ENCODE measurements at places on chromosomes 6 and 20.

DNA sequence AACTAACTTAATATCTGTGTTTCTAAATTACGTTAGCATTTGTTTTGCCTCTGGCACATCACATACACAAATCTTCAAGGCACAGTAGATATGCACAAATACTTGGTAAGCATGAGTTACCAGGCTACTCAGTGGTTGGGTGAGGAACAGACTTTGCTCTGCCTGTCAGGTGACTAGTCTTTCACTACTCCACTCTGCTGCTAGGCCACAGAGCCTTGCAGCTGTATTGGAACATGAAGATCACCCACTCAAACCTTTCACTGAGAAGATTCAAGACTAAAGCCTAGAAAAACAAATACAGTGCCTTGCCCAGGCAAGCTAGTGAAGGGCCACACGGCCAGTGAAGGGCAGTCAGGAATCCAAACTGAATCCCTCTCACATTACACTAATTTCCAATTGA lies 47.0 kb downstream of the DTNBP1 start:
- DNase-seq, result no peak

DNA sequence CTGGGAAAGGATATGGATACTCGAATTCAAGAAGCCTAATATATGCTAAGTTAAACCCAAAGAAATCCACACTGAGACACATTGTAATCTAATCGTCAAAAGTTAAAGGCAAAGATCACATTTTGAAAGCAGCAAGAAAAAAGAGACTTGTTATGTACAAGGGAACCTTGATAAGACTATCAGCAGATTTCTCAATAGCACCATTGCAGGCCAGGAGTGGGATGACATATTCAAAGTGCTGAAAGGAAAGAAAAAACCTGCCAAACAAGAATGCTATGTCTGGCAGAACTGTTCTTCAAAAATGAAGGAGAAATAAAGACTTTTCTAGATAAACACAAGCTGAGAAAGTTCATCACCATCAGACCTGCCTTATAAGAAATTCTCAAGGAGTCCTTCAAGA lies 75.2 kb downstream of the COL21A1 start:
- no peak for DNase-seq

DNA sequence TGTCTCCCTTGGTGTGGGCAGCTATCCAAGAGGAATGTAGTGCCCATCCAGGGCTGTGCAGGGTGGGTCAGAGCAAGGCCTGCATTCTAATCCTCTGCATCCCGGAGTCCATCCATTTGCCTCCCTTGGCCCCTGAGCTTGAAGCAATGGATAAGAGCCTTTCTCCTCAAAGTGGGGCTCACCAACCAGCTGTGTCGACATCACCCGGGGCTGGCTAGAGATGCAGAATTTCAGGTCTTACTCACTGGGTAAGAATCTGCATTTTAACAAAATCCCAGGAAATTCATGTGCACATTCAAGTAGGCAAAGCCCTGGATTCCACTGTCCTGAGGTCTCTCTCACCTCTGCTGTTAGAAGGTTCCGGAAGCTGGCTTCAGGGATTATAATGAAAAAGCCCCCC lies 95.3 kb downstream of the MDGA1 start:
- peak; percentile 63 for DNase-seq

DNA sequence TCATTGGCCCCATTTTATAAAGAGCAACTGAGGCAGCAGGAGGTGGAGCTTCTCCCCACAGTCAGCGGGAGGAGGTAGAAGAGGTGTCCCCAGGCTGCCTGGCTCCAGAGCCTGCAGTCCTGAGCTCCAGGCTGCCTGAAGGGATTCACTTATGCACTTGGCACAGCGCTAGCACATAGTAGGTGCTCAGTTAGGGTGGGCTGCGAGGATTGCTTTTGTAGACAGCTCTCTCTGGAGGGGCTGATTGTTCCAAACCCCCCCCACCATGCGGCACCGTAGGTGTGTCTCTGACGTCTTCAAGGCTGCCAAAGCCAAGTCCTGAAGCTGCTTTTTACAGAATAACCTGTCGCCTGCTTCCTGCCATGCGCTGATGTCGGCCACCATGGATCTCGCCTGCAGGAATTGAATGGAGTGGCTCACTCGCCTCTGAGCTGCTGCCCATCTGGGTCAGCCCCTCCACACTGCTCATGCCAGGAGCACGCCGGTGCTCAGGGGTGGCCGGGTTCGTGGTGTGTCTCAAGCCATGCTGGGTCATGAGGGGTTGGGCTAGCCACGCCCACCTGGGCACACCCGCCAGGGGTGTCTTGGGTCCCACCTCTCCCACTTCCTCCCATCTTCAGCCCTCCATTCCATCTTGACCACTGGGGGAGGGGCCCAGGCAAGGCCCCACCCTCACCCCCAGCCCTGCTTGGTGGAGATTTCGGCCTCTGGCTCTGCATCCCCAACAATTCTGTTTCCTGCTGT lies 59.8 kb downstream of the BCAS4 start:
- no peak for DNase-seq

- no peak for DNase-seq
These were observed 575.8 kb upstream of the ADGRB3 start for GRCh38 chr6:68059261-68059660.

GRCh38 chr6:85824329-85824728 lies 181.6 kb upstream of the SYNCRIP start:
- DNase-seq, result no peak

- DNase-seq, result peak; percentile 96
These were observed 236.8 kb downstream of the PACRG start for GRCh38 chr6:162964488-162965140.

GRCh38 chr6:53985366-53985765 lies 125.9 kb upstream of the MLIP start:
- DNase-seq, result no peak

DNA sequence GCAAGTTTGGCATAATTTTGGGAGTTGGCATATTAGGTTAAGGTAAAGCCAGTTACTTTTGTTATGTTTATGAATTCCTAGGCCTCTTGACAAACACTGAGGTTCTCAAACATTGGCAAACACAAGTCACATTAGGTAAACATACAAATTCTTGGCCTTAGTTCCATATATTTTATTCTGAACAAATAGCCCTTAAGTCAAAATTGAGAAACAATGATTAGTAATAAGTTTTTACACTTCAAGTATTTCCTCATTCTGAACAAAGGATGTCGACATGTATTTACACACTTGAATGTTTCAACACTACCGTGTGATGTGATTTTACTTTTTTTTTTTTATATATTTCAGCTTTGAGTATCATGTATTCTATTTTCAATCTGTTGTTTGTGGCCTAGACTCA lies 3.8 kb upstream of the ECHDC1 start:
- DNase-seq, result no peak
